Activated T-helper 1 cell treated with anti-CD3 and anti-CD28 coated beads, Interleukin-2, amount 50 U/mL, for 16 hours (primary cell): ENCODE measurements at places on chromosomes 2 and 18.

GRCh38 chr2:69773206-69773605 is 31.3 kb downstream of the ANXA4 start:
- no peak for DNase-seq

DNA sequence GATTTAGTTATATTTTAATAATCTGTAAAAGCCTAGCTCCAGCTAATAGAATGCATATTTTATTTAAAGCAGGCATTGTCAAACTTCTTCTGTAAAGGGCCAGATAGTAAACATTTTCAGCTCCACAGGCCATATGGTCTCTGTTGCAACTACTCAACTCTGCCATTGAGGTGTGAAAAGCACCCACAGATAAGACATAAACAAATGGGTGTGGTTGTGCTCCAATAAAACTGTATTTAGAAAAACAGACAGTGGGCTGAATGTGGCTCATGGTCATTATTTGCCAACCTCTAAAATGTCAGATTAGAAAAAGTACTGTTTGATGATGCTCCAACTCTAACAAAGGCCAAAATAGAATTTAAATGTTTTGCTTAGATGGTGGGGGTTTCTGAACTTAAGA is 519.9 kb downstream of the RNF144A start:
- DNase-seq = no peak

DNA sequence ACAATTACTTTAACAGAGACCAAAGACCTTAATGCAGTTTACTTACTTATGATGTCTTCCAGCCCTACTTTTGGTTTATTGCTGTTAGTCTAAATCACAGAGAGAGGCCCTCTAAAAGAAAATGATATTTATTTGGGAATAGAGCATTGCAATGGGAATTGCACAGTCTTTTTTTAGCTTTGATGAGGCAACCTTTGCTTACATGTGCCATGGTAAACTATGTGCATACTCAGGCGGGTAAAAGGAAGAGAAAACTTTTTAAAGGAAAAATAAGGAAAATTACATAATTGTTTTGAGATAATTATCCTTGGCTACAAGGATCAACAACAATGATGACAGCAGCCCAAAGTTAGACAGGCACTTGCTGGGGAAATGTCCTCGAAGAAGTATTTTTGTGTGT is 78.6 kb downstream of the EFEMP1 start:
- DNase-seq = no peak

GRCh38 chr2:172712251-172712650 is 23.4 kb upstream of the RAPGEF4 start:
- DNase-seq = no peak

GRCh38 chr18:64714086-64714485 is 565.2 kb upstream of the LINC00305 start:
- no peak for DNase-seq

GRCh38 chr2:215238485-215239098 is 73.3 kb upstream of the ATIC start:
- no peak for DNase-seq

- no peak for DNase-seq
Observed at GRCh38 chr2:217899231-217900009, 103.4 kb downstream of the TNS1 start.

GRCh38 chr2:199405241-199405640 is 52.5 kb downstream of the SATB2 start:
- DNase-seq = no peak

DNA sequence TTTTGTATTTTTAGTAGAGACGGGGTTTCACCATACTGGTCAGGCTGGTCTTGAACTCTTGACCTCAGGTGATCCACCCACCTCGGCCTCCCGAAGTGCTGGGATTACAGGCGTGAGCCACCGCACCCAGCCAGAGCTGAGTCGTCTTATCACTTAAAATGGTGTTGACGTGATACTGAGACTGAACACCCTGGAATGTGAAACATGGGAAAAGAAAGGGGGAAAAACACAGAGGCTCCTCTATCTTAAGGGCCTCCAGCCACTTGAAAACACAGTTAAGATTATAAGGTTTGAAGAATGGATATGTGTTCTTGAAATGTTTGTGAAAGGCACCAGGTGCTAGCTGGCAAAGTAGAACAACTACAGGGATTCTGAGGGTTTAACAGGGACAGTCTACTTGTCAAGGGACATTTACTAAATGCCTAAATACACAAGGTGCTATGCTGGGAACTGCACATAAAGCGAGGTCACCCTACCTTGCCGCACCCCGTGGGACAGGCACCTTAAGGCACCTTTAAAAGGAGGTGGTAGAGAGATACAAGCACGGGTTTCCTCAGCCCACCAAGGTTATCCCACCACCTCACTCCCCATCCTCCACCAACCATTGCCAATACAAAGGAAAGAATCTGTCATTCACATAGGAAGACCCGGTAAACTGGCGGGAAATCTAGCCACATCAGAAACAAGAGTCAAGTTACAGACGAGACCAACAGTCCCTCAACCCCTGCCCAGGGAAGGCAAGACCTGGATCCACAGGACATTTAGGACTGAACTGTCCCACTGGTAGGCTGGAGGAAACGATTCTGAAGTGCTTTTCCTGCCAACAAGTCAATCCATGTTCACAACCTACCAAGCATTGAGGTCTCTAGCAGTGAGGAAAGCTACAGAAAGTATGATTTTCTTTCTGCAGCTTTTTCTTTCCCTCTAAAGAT is 43.4 kb downstream of the STK39 start:
- no peak for DNase-seq

DNA sequence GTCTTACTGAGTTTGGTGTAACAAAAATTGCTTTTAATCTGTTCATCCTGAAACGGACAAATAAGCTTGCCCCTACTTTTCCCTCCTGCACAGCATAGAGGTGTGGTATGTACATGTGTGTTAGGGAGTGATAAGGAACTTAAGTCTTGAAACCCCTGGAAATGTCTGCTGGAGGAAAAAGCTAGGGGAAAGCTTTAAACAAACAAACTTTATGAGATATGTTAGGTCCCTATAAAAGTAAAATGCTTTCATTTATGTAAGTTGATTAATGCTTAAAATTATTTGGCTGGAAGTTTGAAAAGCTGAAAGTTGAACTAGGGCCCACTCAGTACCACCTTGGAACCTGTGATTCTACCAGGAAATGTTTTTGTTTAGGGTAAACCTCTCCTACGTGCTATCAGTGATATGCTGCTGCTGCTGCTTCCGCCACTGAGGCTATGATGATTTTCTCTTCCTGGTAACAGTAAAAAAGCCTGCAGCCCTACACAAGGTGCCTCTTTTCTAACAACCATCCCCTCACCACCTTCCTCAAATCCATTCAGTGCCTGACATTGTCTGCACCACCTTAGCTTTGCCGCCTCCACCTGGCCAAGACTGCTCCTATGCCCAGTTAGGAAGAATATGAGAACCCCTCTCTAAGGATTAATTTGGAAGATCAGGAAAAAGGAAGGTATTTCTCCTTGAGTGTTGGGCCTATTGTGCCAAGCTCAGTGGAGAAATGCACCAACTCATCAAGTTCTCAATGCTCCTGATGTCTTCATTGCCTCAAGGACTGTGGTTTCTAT is 2.5 kb upstream of the YES1 start:
- no peak for DNase-seq

DNA sequence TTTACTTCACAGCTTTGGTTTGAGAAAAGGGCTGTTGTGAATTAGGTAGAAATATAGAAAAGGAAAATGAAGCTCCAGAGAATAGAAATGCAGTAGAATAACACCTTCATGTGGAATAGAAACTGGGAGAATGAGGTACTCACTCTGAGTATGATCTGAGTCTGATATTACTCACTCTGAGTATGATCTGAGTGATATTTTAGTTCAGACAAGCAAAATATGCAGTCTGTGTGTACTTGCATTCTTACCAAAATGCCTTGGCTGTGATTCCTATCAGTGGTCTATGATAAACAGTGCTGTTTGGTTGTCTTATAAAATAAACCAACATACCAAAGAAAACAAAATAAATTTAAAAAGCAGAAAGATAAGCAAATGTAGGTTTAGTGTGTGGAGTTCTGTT is 487.6 kb downstream of the THSD7B start:
- DNase-seq = no peak

- DNase-seq = no peak
Observed at GRCh38 chr2:33467413-33467812, 9.0 kb upstream of the RASGRP3 start.

DNA sequence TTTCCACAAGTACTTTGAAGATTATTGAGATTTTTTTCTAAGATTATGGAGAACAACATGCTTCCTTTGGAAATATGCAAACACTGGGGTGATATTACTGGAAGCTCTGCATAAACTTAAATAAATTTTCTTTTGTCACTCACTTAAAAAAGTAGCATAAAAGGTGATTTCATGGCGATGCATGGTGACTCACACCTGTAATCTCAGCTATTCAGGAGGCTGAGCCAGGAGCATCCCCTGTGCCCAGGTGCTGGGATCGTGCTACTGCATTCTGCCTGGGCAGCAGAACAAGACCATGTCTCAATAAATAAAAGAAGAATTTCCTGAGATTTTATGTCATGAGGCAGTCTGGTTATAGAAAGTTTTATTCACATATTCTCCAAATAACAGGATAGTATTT is 679.1 kb upstream of the CDH2 start:
- no peak for DNase-seq

GRCh38 chr2:85577386-85578242 is at the start of gene VAMP8:
VAMP8 (plus strand) TSS chr2:85577586; CDS start chr2:85577647, 61 bp downstream.
- peak; percentile 53 for DNase-seq

DNA sequence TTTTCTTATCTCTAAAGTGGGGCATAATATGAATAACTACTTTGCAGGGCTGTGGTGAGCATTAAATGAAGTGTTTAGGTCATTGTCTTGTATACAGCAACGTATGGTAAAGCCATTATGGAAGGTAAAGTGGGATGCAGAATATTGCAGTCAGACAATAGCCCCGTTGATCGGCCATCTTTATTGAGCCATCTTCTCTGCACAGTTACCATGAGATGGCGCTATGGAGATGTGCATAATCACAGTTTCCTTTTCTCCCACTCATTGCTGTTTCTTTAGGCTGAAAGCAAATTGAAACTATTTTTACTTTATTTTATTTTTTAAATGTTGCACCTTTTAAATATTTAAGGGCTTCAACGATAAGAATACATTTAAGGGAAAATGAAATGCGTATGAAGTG is 108.9 kb downstream of the THSD7B start:
- no peak for DNase-seq

GRCh38 chr2:171345971-171346722 is 87.6 kb downstream of the METTL8 start:
- no peak for DNase-seq

DNA sequence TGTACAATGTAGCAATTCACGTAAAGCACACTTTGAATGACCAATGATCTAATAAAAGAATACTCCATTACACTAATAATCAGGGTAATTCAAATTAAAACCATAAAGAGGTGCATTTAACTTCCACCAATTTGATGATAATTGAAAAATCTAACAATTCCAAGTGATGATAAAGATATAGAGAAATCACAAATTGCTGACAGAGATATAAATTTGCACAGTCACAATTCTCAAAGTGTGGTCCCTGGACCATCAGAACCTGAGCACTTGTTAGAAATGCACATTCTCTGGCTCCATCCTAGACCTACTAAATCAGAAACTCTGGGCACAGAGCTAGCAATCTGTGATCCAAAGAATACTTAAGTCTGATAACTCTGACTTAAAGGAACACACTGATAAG is 165.8 kb upstream of the DCC start:
- no peak for DNase-seq

DNA sequence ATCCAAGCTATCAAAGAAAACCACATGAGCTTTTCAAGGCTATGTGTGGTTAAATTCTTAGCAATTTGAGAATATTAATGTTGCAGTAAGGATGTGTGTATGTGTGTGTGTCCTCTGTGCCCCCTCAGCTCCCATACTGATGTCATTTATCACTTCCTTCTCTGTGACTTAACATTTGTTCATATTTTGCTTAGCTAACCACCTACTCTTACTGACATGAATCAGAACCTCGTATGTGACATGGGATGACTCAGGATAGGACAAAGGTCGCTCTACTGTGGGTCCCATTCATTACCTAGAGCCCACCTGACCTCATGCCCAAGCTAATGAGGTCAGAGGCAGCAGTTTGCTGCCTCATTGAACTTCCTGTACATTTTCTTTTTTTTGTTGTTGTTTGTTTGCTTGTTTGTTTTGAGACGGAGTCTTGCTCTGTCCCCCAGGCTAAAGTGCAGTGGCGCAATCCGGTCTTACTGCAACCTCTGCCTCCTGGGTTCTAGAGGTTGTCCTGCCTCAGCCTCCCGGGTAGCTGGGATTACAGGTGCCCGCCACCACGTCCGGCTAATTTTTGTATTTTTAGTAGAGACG is 36.3 kb downstream of the MOGAT1 start:
- no peak for DNase-seq

GRCh38 chr2:23690421-23691105 is 236.4 kb downstream of the ATAD2B start:
- no peak for DNase-seq

DNA sequence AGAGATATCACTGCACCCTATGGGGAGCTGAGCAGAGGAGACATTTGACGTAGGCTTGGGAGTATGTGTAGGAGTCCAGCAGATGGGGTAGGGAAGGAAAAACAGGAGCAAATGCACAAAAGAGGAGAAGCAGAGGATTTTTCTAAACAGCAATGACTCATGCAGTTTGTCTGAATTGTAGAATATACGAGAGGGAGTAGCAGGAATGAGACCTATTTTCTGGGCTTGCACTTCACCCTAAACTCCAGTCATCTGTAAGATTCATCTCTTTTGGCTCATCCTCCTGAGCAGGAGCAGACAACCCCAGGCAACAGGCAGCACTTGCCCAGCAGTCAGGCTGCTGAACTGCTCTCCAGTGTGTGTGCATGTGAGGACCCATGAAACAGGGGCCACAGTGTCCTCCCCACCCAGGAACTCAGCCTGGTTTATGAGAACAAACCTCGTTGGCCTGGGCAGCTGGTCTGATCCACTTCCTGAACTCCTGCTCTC is 100.2 kb upstream of the CDC42EP3 start:
- no peak for DNase-seq

- no peak for DNase-seq
Observed at GRCh38 chr2:20615466-20616241, 35.2 kb downstream of the HS1BP3 start.

DNA sequence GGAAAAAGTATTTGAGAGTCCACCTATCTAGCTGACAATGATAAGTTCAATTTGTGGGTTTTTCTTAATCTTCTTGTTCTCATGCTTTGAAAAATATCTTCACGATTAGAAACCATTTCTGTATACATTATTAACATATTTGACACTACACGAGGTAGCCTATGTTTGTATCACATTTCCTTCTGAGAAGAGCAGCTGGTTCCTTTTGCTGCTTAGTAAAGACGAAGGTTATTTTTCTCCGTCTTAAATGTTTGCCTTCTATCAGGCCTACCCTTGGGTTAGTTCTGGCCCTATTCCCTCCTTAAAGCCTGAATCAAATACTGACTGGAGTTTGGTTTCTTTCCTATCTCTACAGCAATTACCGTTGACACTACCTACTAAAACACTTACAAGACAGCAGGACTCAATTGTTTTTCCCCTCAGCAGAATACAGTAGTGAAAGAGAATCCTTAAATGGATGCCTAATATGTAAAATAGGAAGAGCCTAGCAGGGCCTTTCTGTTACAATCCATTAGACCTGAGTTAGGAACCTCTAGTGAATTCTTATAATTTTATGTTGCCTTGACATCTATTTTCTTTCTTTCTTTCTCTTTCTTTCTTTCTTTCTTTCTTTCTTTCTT is 790.4 kb downstream of the EPHA4 start:
- DNase-seq = no peak
